ENCODE measurements at places on chromosomes 5 and 9.

GRCh38 chr5:53027913-53028312, 38.8 kb downstream of the ITGA2 start:
- DNase-seq: no peak

DNA sequence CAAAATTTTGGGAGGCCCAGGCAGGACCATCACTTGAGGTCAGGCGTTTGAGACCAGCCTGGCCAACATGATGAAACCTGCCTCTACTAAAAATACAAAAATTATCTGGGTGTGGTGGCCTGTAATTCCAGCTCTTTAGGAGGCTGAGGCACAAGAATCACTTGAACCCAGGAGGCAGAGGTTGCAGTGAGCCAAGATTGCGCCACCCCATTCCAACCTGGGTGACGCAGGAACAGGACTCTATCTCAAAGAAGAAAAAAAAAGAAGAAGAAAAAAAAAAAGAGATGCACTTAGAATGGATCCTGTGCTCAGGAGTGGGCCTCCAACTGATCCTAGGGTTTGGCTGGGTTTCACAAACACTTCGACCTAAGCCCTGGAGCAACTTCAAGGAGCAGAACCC, 45.1 kb downstream of the GLDC start:
- no peak for DNase-seq

DNA sequence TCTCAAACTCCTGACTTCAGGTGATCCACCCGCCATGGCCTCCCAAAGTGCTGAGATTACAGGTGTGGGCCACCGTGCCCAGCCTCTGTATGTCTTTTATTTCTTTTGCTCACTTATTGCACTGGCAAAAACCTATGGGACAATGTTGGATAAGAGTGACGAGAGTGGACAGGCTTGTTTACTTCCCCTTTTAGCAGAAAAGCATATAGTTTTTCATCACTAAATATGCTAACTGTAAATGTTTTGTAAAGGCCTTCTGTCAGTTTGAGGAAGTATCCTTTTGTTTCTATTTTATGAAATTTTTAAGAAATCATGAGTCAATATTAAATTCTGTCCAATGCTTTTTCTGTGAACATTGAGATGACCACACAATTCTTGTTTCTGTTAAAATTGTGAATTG, 103.3 kb downstream of the AUH start:
- DNase-seq: no peak

DNA sequence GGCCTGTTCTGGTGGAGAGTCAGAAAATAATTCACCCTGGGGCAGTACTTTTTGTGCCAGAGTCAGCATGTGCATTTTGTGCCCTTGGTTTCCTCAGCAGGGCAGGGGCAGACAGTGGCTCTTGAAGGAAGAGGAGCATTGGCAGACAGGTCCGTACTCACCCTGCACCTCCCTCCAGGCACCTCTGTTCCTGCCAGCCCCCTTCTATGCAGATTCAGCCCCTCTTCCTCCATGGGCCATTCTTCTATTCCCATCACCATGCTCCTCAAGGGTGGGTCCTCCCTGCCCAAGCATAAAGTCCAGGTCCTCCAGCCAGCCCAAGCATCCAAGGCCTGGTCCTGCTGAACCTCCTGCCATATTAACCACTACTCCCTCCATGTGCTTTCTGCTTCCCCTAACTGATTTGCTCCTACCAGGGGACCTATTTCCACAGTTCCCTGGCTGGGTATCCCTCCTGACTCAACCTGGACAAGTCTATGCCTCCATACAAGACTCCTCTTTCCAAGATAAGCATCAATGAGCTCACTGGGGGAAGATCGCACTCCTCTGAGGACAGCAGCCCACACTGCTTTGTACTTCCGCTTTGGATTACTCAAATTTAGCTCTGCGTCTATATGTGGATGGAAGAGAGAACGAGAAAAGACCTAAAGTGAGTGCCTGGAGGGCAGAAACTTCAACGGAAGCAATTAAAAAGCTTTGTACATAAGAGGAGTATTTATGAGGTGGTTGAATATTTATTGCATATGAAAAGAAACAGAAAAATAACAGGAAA, 9.3 kb upstream of the ACSL6 start:
- DNase-seq: no peak

- no peak for DNase-seq
Measured at GRCh38 chr5:136191304-136192014, 1.5 kb downstream of the SMIM32 start.

DNA sequence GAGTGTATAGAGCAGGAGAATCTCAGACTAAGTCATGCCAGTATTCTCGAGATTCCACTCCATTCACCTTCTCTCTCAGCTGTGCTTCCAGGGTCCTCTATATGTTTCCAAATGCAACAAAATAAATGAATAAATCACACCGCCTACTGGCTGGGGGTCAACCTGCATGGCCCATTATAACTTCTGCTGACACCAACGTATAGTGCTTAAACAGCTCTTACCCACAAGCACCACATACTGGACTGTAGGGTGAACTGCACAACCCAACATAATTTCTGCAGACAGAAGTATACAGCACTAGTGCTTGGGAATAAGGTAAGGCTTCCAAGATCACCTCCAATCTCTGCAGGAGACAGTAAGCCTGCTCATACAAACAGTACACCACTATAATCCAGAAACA, 33.1 kb upstream of the HTR4 start:
- DNase-seq: no peak

DNA sequence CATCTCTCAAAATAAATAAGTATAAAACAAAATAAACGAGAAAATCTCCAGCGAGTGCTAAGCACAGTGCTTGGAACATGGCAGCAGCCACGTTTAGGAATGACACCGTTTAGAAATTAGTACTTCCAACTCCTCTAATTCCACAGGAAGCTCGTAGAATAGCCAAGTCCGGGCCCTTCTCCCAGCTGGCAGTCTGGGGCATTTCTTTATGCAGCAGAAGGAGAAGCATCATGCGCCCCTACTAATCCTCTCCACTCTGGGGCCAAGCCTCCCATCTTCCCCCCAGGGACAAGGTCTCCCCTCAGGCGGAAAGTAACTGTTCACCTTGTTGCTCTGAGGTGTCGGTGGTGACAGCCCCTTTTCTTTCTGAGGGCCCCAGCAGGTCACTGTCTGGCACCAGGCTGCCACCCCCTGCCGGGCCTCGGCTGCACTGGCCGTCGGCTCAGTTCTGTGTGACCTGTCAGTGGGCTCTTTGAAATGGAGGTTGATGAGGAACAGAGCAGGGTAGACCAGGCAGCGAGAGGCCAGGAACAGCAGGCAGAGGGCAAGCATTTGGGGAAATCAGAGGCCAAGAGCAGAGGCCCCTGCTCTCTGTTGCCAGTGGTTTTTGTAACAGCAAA, 113.5 kb upstream of the WWC1 start:
- no peak for DNase-seq

DNA sequence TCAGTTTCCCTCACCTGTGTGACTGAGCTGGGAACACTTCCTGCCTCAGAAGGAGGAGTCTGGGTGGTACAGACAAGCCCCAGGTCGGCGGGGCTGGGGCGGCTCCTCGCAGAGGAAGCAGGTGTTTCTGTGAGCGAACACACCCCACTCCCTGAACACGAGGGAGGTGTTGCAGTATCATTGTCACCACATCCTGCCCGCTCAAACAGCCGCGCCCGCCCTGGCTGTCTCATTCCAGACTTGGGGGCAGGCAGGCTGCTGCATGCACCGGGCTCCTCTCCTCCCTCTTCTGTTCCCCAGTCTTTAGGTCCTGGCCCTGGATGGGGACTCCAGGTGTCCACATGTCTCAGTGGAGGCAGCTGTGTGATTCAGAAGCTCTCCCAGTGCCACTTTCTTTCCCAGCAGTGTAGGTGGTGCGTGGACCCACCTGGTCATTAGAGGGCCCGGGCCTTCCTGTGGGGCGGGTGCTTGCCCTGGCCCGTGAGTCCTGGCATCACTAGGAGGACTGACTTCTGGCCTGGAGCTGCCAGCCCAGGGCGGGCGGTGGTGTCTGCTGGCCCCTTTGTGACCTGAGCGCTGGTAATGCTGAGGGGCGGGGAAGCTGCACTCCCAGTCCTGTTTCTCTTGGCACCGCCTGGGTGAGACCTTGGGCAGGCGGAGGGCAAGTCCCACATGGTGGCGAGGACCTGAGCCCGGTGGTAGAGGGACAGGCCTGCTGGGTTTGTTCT, 18.3 kb upstream of the PHYHD1 start:
- DNase-seq: peak; percentile 52

DNA sequence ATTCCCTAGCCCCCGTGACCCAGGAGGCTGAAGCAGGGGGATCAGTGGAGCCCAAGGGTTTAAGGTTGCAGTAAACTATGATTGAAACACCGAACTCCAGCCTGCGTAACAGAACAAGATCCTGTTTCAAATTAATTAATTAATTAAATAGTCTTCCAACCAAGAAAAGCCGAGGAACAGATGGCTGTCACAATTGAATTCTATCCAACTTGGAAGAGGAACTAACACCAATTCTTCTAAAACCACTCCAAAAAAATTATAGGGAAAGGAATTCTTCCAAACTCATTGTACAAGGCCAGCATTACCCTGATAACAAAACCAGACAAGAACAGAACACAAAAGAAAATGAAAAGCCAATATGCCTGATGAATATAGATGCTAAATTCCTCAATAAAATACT, 43.4 kb upstream of the RGS7BP start:
- DNase-seq: no peak

GRCh38 chr5:159877894-159878448, 38.3 kb upstream of the ADRA1B start:
- no peak for DNase-seq

- DNase-seq: no peak
Measured at GRCh38 chr5:115588640-115589039, 13.6 kb downstream of the TICAM2 start.

DNA sequence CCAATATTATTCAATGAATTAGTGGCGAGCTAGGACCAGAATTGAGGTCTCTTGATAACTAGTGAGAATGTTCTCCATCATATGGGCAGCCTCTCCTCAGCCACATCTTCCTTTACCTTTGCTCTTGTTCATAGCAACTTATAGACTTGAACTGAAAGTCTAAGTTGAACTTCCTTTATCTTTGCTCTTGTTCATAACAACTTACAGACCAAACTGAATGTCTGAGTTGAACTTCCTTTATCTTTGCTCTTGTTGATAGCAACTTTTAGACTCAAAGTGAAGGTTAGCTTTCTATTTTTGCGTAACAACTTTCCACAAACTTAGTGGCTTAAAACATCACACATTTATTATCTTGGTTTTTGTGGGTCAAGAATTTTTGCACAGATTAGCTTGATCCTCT, 146.4 kb upstream of the C9orf72 start:
- no peak for DNase-seq

- DNase-seq: no peak
Measured at GRCh38 chr5:68730220-68730978, 363.4 kb upstream of the SLC30A5 start.

DNA sequence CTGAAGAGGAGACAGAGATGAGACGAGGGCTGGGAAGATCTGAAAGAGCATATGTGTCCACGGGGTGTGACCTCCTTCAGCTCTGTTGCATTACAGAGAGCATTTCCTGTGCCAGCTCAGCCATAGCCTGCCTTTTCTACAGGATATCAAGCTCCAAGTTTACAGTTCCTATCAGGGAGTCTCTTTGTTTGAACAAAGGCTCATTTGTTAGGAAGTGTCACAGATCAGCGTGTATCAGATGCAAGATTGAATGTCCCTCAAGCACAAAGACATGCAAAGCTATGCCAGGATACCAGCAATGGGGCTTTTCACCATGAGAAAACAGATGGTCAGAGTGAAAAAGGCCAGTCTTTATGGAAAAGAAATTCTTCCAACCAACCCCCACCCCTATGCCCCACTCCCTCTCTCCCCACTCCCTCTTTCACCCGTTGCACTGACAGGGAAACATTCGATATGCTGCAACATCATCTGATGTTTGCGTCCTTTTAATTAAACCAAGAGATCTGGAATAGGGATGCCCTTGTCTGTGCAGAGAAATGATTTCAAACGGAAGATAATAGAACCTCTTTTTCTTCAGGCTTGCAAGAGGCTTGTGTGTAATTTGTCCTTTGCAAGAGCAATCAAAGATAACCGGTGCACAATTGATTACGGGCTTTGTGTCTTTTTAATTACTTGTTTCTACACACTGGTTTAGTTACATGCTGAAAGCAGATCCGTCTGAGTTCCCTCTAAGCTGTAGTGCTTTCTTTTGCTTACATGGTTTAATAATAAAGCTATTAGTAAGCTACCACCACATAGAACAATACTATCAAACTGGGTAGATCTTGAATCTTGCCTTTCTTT, 263.1 kb upstream of the RGMB start:
- DNase-seq: no peak

DNA sequence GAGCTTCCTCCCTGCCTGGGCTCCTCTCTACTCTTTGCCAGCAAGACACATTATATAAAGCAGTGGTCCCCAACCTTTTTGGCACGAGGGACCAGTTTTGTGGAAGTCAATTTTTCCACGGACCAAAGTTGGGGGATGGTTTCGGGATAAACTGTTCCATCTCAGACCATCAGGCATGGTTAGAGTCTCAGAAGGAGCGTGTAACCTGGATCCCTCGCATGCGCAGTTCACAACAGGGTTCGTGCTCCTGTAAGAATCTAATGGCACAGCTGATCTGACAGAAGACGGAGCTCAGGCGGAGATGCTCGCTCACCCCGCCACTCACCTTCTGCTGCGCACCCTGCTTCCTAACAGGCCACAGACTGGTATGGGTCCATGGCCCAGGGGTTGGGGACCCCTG, 142.8 kb downstream of the LIFR start:
- DNase-seq: no peak

GRCh38 chr5:157342822-157343402, 77.0 kb downstream of the CYFIP2 start:
- DNase-seq: no peak

All from stimulated activated CD4-positive, alpha-beta T cell treated with anti-CD3 and anti-CD28 coated beads, Interleukin-1b, Interleukin-23, amount 100 ng/mL, for 1 hour (primary cell).